ENCODE measurements at places on chromosomes 7 and 10. TPM values are rescaled to one million over a fixed set of nuclear protein-coding genes. Genes with fewer than 3 reads are reported as not detected.

DNA sequence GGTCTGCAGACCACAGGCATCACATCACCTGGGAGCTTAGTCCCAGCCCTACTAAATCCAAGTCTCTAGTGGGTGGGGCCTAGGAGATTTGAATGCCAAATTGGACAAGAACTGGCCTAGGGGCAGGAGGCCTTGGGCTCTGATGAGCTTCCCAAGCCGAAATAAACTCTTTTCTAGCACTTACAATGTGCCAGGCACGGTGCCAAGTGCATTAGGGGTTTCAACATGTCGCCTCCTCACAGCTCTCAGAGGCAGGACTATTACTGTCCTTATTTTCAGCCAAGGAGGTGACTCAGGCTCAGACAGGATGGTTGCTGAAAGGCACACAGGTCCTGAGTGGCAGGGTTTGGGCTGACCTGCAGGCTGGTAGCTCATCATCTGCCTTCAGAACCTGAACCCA is 9.2 kb upstream of the CPA1 start:
- no peak for DNase-seq

- DNase-seq, result no peak
Observed at GRCh38 chr7:133570321-133570720, 317.4 kb downstream of the EXOC4 start.

- peak; percentile 97 for DNase-seq
Observed at GRCh38 chr7:149714081-149714909, 59.1 kb downstream of the ZNF467 start.

DNA sequence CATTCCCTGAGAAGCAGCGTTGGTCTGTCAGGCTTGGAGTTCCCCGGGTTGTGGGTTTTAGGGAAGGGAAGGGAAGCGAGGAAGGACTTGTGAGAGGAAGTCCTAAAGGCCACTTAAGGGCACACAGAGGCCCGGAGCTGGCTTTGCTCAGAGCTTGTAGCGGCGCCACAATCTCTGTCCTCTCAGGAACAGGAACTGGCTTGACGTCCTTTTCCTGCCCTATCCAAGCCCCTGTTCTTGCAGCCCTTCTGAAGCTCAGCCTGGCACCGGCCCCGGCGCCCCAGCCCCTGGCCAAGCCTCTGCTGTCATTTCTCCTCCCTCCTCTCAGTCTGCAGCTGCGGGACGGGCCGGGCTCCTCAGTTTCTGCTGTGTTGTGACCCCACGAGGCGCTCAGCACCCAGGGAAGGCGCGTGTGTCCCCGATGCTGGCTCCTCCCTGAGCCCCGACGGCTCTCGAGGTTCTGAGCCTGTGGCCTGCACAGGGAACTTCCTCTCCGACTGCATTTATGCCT is at the start of gene GIMAP8:
Gene GIMAP8, plus strand, starts transcription at position 140 of the 511 bp plus-strand sequence. CDS start 16,069 bp downstream, outside the sequence.
- DNase-seq, result peak; percentile 89

DNA sequence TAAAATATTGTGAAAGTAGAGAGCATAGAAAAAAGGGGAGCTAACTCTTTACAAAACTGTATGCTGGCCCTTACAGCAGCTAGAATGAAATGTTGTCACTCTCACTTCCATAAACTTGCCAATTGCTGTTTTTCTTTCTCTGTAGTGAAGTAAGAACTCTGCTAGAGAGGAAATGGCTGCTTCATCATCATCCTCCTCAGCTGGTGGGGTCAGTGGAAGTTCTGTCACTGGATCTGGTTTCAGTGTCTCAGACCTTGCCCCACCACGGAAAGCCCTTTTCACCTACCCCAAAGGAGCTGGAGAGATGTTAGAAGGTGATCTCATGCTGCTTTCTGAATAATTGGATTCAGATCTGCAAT is 7.6 kb upstream of the ASCC1 start:
- DNase-seq, result no peak

DNA sequence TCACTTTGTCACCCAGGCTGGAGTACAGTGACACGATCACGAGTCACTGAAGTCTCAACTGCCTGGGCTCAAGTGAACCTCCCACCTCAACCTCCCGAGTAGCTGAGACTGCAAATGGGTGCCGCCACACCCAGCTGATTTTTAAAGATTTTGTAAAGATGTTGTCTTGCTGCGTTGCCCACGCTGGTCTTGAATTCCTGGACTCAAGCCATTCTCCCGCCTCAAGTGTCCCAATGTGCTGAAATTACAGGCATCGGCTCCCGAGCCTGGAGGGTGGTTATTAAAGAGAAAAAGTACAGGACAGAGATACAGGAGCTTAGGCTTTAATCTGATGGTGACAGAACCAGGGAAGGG is 55.1 kb downstream of the KCTD7 start:
- DNase-seq, result no peak

DNA sequence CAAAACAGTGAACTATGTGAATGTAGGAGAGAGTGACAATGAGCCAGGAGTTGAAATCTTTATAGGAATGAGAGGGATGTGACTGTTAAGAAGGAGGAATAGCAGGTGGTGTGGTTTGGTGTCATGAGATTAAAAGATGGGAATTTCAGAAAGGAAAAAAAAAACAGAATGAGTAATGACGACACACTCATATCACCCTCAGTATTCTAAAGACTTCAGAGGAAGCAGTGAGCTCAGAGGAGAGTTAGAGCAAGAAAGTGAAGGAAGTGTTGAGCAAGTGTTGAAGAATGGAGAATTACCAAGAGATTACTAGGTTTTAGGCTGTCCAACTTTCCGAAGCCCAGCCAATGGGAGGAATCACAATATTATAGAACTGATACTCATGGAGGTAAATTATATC is 220.5 kb upstream of the HGF start:
- DNase-seq, result no peak

DNA sequence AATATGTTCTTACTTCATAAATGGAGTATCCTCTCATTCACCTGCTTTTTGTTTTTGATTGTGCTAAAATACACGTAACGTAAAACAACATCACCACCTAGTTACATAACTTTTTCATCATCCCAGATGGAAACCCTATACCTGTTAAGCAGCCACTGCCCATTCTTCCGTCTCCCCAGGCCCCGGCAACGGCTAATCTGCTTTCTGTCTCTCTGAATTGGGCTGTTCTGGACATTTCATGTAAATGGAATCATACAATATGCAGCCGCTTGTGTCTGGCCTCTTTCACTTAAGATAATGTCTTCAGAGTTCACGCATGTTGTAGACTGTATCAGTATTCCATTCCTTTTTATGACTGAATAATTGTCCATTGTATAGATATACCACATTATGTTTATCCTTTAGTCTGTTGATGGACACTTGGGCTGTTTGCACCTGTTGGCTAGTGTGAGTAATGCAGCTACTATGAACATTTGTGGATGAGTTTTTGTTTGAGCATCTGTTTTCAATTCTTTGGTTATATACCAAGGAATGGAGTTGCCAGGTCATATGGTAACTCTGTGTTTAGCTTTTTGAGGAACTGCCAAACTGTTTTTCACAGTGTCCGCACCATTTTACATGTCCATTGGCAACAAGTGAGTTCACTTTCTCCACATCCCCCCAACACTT is 14.1 kb upstream of the SUN1 start:
- no peak for DNase-seq

- DNase-seq, result no peak
Observed at GRCh38 chr7:45258533-45259226, 101.1 kb downstream of the RAMP3 start.

DNA sequence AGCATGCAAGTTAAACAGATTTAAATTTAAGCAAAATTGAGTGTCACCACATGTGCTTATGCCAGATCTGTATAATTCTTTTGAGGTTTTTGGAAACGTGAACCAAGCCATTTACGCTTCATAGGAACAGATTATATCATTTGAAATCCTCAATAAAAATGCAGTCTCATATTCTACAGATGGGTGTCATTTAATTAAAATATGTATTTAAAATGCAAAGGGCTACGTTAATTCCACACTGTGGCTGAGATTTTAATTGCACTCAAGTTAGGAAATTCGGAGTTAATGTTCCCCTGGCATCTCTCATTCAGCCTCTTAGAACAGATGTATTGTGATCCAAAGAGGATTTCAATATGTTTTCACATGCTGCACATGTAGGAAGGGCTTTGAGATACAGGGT is 164.5 kb upstream of the LRGUK start:
- DNase-seq, result no peak

CALHM1 gene
- total RNA-seq, result not detected

VOPP1 gene
- total RNA-seq, result 23.1 TPM

ADCYAP1R1 gene
- 5.8 TPM for total RNA-seq
